ENCODE measurements at places on chromosomes 5 and 9.

DNA sequence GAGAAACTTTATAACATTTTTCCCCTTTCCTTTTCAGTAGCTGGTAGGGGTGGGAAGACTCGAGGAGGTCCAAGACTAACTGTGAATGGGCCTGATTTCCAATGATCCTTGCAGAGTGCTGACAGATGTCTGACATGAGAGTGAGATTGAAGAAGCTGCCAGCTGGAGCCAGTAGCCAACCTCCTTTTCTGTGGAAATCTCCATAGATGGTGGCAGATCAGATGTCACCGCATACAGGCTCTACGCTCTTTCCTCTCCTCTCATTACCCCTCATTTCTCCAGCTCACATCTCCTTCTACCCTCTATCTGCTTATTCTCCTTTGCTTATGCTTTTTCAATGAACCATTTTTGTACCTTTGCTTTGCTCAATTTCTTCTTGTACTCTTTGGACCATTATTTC is 395.2 kb upstream of the TNC start:
- no peak for DNase-seq

DNA sequence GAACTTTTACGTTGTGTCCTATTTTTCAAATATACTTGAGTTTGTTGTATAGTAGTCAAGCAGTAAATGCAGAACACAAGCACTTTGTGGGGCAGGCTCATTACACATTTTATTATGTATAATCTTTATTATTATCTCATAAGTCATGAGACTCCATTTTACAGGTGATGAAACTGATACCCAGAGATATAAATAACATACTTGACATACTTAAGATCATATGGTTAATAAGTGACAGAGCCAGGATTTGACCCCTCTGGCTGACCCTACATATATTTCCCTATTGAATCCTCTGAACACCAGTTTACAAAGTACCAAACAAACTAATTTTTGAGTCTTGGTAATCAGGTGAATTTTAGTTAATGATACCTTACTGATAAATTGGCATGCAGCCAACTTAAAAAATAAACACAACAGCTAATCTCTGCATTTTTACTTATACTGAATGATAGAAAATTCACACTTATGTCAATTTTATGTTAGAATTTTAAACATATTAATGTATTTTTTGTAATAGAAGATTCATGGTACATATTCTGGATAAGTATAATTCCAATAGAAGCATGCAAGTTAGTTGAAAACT is 305.0 kb upstream of the MEF2C start:
- no peak for DNase-seq

DNA sequence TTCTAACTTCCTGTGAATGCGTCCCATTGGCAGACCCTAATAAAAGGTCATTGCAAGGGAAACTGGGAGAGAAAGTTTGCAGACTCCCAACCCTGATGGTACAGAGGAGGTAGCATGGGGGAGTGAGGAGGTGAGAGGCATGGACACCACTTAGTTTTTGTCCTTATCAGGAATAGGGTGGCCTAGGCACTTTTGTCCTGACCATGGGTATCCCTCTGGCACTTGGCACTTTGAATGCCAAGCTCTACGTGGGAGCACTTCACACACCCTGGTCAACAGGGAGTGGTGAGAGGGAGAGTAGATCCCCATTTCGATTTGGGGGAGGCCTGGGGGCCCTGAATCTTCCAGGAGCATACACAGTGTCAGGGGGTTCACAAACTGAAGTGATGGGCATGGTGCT is 75.6 kb upstream of the SH3PXD2B start:
- DNase-seq = no peak

- DNase-seq = peak; percentile 39
These were observed 62.3 kb downstream of the CXXC5 start for GRCh38 chr5:139710319-139711066.

DNA sequence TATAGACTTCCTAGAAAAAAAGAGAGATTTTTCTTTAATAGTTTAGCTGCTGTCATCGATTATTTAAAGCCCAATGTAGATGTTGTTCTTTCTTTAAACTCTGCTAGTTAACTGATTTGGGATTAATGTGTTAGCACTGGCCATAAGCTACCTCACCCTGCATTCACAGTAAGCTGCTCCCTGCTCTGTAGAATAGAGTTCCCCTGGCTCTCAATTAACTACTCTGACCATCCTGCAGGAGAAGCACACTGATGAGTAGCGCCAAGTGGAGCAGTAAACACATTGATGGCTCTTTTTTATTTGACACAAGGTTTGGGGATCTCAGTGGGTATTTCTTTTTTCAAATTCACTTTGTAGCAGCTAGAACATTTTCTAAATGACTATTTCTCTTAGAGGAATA is 807.9 kb upstream of the ZNF608 start:
- no peak for DNase-seq

DNA sequence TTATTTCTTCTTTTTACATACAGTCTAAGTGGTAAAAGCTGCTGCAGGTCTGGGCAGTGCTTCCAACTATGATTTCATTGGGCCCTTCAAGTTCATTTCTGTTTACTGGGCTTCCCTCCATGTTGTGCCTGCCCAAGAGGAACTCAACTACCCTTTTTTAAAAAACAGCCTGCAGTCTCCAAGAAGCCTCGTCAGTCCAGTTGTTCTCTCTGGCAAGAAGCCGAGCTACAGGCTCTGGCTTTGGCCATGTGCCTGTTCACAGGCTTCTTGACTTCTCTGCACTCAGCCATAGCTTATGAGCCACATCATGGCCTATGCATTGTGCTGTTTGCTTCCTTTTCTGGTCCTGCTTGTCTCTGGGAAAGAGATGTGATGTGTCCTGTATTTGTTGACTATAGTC is 119.7 kb upstream of the PJA2 start:
- DNase-seq = no peak

DNA sequence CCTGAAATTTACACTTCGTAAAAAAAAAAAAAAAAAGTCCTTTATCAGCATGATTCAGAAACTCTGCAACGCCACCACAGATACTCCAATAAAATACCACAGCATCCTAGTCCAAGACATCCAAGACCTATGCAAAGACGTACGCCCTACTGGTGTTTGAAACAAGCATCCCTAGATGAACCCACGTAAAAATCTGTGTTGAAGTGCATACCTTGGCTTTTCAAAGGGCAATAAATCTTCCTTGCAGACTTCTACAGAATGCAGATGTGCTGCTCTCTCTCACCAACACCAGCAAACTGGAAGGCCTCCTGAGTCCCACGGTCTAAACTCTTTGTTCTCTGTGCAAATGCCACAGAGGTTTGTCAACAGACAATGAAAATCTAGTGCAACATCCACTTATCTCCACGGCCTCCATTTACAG is 38.8 kb downstream of the MYO10 start:
- DNase-seq = no peak

GRCh38 chr9:81979196-81979595 is 9.4 kb upstream of the SPATA31D1 start:
- no peak for DNase-seq

- DNase-seq = no peak
These were observed 22.3 kb upstream of the NPM1 start for GRCh38 chr5:171365351-171365750.

DNA sequence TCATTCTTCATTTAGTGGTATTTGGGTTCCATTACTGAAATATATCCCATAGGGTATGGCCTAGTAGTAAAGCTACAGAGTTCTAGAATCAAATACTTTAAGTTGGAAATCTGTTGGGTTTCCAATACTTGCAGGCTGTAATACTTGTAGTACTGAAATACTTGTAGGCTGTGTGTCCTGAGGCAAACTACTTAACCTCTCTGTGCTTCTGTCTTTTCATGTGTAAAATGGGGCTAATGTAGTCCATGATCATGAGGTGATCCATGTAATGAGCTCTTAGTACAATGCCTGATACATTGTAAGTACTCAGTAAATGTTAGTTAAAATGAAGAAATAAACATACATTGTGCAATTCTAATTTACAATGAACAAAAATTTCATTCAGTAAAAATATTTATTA is 368.9 kb downstream of the CSNK1G3 start:
- no peak for DNase-seq

GRCh38 chr9:137240318-137240840 is 708 bp upstream of the TUBB4B start:
- DNase-seq = peak; percentile 52

GRCh38 chr9:73643379-73644013 is 491.8 kb downstream of the ANXA1 start:
- no peak for DNase-seq

DNA sequence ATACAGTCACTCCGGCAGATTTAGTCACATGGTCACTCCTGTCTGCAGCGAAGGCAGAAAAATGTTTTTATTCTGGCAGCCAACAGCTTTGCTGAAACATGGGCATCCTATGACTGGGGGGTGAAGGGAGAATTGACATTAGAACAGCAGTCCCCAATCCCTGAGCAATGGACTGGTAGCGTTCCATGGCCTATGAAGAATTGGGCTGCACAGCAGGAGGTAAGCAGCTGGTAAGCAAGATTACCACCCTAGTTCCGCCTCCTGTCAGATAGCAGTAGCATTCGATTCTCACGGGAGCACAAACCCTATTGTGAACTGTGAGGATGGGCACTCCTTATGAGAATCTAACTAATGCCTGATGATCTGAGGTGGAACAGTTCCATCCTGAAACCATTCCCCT is 93.1 kb upstream of the FTMT start:
- DNase-seq = no peak

- DNase-seq = no peak
These were observed 35.6 kb downstream of the S1PR3 start for GRCh38 chr9:89026876-89027275.

DNA sequence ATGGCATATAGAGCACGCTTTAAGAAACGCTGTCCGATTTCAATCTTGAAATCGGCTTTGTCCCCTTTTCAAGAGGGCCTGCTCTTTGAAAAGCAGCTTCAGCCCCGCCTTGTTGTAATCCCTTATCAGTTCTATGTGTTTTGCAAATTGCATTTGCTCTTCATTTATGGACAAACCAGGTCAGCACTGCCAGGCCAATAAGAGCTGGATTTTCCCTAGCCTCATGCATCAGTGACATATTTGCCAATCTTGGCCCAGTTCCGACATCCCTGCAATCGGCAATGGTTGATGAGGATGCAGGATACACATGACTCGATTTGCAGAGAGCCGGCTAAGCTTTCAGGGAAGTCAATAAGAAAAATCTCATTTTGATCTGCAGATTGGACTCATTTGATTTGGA is 529.1 kb upstream of the CLINT1 start:
- no peak for DNase-seq

DNA sequence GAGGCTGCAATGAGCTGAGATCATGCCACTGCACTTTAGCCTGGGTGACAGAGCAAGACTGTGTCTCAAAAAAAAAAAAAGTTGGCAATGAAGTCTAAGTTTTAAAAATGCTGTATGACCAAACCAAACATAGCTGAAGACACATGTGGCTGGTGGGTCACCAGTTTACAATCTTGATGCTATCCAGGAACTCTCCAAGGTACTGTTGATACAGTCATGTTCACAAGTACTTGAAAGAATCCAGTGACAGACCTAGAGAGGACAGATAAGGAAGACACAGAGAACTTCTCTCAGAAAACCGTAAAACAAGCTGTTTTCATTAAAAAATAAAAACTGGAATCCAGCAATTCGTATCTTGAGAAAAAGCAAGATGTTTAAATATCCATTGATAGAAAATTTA is 95.7 kb downstream of the ACTBL2 start:
- DNase-seq = no peak

GRCh38 chr9:92781899-92782298 is 17.3 kb upstream of the BICD2 start:
- no peak for DNase-seq

DNA sequence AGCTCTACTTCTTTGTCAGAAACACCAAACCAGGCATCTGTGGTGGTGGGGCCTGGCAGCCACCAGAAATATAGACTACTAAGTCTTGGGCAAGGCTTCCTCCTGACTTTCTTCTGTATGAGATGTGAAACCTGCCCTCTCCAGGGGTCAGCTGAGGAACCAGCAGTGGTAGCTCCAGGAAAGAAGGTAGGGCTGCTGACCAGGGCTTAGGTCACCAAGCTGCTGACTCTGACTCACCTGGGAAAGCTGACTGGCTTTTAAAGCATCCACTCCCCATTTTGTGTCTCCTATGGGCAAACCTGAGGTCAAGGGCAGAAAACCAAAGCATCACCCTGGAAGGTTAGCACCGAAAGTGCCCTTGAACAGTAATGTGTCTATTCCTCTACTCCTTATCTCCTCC is 10.4 kb upstream of the SH3TC2 start:
- no peak for DNase-seq

DNA sequence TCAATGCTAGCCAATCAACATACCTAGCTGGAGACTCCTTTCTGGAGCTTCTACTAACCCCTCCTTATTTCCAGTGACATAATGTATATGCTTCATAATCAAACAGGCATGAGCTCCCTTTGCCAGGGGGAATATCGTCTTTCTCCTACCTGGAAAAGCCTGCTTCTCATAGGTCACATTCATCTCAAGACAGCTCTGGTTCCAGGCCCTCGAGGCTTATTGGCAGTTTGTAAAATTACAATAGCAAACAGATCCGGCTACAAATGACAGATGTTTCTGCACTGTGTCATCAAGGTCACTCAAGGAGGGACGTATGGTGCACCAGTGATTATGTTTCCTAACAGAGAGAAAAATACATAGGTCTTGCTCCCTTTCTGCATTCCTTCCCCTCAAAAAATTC is 140.0 kb downstream of the SAXO1 start:
- DNase-seq = no peak

DNA sequence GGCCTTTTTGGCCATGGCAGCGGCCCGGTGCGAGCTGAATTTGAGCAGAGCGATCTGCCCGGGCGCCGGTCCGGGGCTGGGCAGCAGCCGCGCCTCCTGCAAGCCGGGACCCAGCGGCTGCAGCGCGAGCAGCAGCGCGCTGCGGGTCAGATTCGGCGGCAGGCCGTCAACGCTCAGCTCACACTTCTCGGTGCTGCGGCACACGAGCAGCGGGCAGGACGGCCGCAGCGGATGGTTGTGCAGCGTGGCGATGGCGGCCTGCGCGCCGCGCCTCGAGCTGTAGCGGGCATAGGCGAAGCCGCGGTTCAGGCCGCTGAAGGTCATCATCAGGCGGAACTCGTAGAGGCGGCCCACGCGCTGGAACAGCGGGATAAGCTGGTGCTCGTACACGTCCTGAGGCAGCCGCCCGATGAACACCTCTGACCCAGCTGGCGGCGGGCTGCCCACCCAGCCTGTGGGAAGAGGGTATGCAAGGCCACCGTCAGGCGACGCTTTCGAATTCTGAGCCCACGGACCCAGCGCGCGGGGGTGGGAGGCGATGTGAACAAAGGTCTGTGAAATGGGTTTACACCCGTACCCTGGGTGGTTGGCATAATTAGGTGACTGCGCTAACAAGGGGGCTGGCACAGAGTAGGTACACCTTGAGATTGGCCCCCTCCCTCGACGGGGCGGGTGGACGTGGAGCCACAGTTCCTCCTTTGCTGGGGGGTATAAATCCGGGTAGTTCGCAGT is 755 bp downstream of the DND1 start:
- DNase-seq = no peak

DNA sequence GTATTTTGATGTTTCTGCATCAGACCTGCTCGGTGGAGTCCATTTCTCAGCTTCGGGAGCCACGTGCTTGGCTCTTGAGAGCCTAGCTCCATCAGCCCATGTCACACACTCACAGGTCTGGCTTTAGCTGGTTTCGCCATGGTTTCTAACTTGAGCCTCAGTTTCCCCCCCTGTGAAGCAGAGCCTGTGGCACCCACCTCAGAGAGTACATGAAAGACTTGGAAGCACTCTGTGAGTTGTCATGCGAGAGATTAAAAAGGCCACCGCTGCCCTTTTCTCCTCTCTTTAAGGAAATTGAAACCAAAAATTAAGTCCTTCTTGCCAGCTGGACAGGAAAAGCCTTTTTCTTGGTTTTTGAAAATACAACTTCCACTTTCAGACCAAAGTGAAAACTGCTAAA is 8.8 kb downstream of the TENT4A start:
- DNase-seq = no peak

Data from activated CD8-positive, alpha-beta memory T cell treated with anti-CD3 and anti-CD28 coated beads for 4 hours (primary cell).